ENCODE measurements at places on chromosomes 2 and 18.
A peak's percentile ranks its signal among the peaks of the same experiment; 100 is the strongest.

- no peak for DNase-seq
These were observed 24.8 kb downstream of the PID1 start for GRCh38 chr2:229246334-229246733.

GRCh38 chr18:24600076-24600654 lies 139.7 kb downstream of the HRH4 start:
- peak; percentile 59 for DNase-seq

DNA sequence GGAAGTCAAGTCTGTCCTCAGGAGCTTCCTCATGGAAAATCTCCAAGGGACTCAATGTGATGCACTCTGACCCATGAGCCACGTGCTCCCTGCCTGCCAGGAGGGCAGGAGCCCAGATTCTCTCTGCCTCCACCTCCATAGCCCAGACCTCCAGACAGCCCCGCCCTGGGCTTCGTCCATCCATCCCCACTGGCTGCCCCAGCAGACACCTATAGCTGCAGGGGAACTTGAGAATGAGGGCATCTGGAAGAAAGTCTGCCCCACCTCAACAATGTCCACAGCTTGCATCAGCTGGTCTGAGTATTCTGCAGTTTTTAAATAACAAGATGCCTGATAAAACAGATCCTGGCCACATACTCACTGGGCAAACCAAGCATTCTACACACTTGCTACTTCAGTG lies 418.8 kb upstream of the SMIM21 start:
- DNase-seq: no peak

DNA sequence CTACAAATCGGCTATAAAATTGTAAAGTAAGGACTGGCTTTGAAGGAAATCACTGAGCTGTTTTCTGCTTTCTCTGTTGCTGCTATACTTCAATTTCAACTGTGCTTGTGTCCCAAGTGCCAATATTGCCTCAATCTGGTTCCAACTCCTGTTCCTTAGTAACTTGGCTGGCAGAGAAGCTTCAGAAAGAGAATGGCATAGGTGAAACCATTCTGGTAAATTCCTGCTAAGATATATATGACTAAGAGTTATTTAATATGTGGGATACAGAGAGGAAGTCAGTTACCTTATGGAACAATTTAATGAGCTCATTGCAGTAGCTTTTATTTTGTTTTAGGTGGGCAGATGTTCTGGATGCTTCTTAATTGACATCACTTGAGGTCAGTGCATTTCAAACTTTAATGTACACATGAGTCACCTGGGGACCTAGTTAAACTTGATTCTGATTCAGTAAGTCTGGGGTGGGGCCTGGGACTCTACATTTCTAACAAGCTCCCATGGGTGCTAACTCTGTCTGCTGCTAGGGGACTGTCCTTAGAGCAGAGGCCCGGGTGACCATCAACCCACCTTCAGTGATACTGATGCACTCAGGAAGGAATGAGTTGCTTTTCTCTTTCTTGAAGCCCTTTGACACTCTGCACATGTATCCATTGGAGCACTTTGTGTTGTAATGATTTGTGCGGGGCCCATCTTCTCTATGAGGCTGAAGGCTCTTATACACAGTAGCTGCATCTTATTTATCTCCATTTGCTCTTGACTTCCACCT lies 47.6 kb downstream of the LIPG start:
- no peak for DNase-seq

- DNase-seq: no peak
These were observed 42.4 kb upstream of the GRHL1 start for GRCh38 chr2:9909106-9909505.

- no peak for DNase-seq
These were observed 246.4 kb upstream of the PXDN start for GRCh38 chr2:1990724-1991123.

DNA sequence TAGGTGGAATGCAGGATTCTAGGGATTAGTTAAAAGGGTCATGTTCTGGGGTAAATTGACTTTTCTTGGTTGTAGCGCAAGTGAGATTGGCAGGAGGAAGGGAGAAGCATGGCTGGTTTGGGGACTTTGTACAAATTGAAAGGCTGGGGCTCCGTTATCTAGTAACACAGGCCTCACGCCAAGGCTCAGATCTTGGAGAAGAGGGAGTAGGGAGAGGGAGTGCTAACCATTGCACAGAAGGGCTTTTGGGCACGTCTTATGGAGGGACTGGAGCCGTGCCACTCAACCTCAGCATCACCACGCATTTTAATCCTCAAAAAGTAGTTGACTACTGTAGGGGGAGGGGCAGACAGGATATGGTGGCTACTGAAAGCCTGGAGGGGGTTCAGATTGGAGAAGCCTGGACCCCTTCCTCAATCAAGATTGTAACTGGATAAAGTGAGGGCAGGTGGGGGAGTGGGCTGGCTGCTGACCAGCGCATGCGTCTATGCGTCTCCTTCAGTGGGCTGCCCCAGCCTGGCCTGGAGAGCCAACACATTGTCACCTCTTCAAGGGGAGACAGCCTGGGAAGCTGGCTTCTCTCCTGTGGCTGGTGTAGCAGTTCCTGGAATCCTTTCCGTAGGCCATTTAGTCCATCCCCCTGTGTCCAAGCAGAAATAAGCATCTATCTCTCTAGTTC lies 14.3 kb downstream of the IGFBP5 start:
- DNase-seq: no peak

DNA sequence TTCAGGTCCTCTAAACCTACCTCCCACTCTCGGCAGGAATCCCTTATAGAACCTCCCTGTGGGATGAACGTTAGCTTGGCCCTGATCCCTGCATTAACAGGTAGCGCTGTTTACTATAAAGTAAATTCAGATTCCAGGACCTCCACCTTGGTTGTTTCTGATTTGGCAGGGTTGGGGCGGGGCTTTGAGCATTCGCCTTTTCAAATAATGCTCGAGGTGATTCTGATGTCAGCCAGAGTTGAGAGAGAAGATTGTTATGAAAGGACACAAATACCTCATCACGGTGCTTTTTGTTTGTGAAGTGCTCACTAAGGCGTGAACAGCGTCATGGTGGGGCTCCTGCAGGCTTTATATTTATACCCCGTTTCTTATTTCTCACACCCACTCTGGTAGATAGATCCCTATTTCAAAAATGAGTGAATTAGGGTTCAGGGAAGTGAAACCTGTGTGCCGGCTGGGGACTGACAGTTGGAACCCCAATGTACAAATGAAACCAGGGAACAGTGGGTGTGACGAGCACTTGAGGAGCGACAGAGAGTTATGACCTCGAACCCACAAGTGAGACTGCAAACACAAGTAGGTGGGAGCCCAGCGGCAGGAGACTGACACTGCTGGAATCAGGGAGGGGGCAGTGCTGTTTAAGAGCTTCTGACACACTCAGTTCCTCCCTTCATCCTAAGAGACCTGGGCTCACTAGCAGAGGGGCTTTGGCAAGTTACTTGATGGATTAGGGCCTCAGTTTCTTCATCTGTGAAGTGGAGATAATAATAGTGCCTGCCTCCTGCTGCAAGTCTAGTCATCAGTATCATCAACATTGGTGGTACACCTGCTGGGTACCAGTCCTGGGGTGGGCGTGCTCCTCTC lies 14.2 kb upstream of the CXCR4 start:
- DNase-seq: no peak

DNA sequence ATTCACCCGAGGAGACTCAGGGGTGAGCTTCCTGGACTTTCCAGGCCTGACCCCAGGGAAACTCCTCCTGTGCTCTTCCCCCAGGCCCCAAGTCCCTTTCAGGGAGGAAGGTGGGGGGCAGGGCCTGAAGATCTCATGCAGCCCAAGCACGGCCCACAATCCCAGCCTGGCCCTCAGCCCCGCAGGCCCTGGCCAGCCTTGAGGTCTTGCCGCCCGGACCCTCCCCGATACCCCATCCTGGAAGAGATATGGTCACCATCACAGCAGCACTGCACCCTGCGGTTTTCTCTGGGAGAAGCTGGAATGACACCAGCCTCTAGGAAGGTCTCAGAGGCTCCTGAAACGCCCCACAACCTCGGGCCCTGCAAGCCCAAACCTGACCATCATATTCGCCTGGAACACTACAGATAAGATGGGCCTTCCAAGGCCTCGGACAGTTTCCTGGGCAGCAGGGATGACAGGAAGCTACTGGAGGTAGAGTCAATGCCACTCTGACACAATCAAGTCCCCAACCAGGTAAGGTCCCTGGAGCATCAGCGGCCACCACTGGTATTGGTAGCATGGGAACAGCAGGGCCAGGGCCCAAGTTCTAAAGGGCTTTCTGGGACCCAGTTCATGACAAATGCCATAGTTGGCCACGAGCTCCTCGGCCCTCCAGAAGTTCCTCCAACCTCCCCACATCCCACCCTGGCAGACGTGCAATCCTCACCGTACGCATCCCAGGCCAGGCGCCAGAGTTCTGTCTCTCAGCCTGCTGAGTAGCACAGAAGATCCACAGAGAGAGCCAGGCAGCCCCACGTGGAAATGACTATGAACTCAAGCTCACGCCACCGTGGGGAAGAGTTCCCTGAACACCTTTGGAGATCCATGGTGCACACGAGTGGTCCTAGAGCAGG lies 8.6 kb downstream of the SDC1 start:
- DNase-seq: no peak

- no peak for DNase-seq
These were observed 234.0 kb downstream of the NR4A2 start for GRCh38 chr2:156098506-156098905.

- no peak for DNase-seq
These were observed 169.2 kb upstream of the DTNA start for GRCh38 chr18:34540897-34541296.

DNA sequence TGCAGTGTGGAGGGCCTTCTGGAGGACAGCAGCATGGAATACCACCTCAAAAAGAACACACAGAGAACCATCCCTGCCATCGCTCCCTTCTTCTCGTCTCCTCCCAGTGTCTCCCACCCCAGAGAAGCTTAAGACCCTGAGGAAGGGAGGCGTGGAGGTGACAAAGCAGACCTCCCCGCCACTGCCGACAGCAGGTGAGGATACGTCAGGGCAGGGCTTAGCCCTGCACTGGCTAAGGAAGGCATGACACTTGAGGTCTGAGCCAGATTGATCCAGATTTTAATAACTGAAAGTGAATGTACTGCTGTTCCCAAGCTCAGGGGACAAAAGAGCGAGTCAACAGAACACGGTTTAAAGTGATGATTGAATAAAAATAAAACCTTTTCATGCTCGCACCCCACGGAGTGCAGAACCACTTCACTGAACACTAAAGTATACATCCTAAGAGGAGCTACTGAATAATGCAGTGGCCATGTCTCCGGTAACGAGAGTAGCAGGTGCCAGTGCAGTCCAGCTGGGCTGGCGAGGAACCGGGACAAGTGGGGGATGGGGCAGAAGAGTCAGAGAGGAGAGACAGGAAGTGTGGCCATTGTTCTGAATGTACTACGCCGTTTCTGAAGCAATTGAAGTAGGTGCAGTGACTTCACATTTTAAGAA lies 391.0 kb downstream of the CDH2 start:
- DNase-seq: peak; percentile 91

All from NCI-H187 (cell line).